ENCODE measurements at places on chromosomes 7 and 10.

GRCh38 chr10:48667960-48668590 is 16.6 kb upstream of the WDFY4 start:
- DNase-seq, result peak; percentile 42

GRCh38 chr10:76082232-76082631 is 650.8 kb downstream of the LRMDA start:
- DNase-seq, result no peak

GRCh38 chr7:130486114-130486953 is 5.6 kb upstream of the MEST start:
- no peak for DNase-seq

GRCh38 chr7:127738859-127739258 is 86.9 kb downstream of the SND1 start:
- no peak for DNase-seq

- DNase-seq, result no peak
Observed at GRCh38 chr7:6165521-6166320, 106.7 kb downstream of the CYTH3 start.

DNA sequence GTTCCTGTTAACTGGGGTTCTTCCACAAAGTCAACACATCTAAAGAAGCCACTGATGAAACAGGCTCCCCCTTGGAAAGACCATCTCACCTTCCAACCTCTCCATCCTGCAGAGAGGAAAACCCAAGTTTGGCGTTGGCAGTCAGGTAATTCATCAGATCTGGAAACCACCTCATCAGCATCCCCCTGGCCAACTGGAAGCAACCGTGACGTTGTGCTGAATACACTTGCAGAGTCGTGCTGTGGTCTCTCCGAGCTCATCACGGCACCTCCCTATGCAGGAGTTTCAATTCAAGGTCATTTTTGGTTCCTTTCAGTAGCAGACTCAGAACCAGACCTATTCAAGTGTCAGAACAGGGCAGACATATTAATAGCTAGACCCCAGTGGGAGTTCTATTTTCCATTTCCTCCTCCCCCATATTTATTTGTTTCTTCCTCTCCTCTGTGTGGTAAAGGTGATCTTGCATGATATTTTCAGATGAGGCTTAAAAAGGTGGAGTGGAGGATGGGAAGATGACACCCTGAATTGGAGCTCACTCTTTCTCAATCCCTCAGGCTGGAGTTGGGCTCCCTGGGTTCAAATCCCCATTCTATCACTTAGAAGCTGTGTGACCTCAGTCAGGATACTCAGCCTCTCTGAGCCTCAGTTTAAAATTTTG is 149.1 kb upstream of the ADO start:
- no peak for DNase-seq

DNA sequence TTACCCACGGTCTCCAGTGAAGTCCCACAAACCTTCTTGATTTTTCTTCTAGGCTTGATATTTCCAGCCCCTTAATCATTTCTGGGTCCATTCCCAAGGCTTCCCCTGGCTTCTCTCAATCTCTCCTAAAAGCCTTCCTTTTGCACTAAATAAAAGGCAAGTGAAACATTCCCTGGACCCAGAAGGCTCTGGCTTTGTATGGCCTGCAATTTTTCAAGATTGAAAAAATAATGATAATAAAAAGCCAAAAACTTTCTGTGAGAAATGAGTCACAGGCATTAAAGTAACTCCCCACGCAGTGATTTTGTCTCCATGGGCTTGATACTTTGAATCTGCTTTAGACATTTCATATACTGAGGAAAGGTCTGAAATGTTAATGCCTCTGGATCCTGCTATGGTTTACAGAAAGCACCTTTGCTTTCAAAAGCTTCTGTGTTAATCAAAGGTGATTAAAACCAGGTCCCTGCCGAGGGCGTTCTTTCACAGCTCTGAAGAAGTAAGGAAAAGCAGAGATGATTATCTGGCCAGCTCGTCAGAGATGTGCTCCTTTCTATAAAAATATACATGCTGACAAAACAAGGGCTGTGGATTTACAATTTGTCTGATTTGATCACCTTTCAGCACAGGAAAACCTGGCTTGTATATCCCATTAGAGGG is 118.9 kb upstream of the TMEM72 start:
- no peak for DNase-seq

DNA sequence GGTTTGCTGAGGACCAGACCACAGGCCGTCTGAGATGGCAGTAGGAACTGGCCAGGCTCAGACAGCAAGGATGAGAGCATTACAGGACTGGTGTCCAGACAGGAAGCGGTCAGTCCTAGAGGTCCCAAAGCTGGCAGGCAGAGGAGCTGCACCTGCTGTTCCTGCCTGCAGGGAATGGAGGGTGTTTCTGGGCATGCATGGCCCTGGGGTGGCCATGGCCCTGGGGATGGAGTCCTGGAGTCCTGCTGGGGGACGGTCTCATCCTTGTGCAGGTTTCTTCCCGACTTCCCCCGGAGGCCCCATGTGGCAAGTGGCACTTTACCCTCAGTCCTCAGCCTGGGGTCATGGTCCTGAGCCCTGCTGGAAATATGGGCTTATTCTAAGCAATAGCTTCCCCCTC is 274.9 kb upstream of the ADARB2 start:
- DNase-seq, result no peak

DNA sequence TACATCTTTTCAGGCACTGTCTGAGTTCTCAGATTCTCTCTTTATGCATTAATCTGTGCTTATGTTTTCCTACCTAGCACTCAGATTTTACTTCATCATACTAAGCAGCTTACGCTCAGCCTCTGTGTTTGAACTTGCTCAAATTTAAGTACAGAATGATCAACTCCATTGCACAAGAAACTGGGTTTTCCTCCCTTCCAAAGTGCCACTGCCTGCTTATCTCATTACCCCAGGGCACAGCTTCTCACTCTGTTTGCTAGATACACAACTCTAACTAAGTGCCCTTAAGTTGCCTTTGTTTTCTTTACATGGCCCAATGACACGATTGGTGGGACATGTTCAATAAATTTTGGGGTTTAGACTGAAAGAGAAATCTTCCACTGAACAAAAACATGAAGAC is 267.7 kb downstream of the GFRA1 start:
- no peak for DNase-seq

DNA sequence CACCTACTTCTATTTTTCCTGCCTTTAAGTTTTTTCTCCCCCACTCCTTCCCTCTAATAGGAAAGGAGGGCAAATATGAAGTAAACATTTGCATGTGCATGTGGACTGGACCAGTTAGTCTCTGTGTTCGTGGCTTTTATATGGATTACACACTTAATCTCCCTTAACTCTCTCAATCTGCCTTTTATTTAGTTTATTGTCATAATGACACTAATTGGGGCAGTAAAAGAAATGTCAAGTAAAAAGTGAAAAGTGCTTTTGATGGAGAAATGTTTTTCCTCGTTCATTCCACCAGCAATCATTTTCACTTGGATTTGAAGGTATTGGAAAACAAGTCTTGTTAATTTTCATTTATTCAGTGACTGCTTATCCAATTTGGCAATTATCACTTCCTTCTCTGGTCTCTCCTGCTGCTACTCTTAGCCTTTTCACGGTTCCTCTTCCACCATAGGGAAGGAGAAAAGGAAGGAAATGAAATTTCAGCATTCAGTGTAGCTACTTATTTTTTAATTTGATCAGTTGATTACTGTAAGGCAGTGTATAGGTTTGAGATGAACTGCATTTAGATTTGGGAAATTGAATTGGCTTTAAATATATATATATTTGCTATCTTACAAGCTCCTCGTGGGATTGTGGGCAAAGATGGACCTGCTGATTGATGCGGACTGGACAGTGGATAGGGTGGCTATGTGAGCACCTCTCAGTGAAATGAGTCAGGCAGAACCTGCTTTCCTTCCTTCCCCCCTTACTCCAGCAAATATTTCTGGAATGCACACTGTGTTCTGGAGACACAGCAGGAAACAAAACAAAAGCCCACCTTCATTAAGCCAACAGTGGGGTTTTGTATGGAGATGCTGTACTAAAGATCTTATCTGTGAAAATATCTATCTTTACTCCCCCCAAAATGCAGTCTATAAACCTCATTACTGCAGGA is 77.5 kb downstream of the LRRC4 start:
- DNase-seq, result no peak

GRCh38 chr7:79414910-79415309 is 38.6 kb downstream of the MAGI2 start:
- DNase-seq, result no peak

DNA sequence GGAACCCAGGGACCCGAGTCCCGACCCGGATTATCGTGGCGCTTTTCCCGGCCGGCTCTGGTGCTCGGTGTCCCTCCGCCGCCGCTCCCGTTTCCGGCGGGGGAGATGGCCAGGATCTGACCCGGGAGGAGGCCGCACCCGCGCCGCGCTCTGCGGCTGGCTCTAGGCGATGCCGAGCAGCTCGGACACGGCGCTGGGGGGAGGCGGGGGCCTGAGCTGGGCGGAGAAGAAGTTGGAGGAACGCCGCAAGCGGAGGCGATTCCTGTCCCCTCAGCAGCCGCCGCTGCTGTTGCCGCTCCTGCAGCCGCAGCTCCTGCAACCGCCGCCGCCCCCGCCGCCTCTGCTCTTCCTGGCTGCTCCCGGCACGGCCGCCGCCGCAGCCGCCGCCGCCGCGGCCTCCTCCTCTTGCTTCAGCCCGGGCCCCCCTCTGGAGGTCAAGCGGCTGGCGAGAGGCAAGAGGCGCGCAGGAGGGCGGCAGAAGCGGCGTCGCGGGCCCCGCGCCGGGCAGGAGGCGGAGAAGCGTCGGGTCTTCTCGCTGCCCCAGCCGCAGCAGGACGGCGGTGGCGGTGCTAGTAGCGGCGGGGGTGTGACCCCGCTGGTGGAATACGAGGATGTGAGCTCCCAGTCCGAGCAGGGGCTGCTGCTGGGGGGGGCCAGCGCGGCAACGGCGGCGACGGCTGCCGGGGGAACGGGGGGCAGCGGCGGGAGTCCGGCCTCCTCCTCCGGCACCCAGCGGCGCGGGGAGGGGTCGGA is 593 bp downstream of the CDK13 start:
- DNase-seq, result peak; percentile 32

GRCh38 chr10:88385601-88386203 is 197.4 kb downstream of the RNLS start:
- peak; percentile 72 for DNase-seq

DNA sequence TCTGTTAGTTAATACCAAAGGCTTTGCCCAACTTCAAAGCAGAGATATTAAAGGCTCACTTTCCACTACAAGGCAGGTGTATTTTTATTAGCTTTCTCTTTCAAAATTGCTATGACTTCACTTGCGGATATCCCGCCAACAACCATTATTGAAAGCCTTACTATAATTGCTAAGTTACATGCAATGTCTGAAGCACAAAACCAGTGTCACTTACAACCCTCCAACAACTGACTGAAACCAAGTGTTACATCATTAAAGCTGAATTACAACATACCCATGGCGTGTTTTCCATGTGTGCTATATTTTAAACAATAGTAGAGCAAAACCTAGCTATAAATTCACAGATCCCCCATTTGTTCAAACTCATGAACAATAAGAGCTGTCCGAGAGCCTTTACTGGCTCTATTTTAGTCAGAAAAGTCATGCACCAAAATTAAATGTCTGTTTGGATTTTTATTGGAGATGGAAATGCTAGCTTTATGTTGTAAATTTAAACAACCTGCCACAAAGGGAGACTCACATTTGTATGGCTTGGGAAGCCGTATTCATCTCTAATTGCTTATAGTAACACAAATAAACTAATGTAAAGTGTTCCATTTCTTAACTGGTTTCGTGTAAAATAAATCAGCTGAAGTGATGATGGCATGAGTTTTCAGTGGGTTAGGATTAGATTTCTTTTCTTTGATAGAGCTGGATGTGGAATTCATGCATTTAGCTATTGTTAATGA is 227.1 kb downstream of the AGMO start:
- DNase-seq, result no peak

DNA sequence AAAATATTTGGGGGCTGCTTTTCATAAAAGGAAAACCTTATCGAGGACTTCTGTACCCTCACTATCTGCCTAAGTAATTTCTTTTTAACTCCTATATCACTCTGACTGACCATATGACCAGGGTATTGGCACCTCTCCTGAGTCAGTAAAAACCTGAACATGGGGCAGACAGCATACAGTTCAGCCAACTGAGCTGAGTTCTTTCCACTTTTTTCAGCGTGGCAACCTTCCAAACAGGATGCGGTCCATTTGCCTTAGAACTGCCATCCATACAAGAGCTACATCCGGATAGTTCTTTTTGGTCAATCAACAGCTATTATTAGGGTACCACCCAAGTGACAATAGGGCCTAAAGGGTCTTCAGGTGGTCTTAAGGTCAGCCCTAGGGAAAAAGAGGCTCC is 122.6 kb downstream of the MARCHF5 start:
- DNase-seq, result no peak

- no peak for DNase-seq
Observed at GRCh38 chr10:132112611-132113010, 46.9 kb downstream of the JAKMIP3 start.

DNA sequence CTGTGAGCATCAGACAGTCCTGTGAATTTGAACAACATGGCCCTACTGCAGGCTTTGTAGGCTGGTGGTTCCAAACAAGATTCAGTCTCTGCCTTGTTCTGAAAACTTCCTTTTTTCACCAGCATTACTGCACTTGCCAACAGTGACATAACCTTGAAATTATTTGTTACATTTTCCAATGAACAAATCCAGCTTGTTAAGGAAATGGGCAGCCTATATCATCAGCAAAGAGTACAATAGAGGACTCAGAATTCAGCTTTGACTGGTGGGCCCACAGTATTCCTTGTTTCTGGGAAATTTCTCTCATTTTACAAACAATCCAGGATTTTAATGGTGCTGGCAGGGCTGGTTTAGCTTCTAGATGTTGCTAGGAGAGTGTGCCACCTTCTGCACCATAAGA is 703.7 kb upstream of the FZD8 start:
- no peak for DNase-seq

DNA sequence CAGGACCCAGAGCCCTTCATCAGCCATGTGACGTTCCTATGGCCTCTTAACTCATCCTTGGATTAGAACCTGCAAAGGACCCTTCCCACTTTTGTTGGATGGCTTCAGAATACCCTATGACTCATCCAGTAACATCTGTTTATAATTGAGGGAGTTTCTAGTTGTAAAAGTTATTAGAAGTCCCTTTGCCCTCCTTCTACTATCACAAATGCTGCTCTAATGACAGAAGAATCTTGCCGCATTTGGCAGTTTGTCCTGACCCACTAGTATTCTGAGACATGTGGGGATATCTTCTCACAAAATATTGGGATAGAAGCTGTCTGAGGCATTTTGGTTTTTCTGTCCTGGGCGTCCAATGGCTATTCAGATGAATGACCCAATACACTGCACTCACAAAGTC is 251.8 kb upstream of the TMEM72 start:
- no peak for DNase-seq

GRCh38 chr10:16545116-16545736 is 23.5 kb upstream of the C1QL3 start:
- peak; percentile 32 for DNase-seq

DNA sequence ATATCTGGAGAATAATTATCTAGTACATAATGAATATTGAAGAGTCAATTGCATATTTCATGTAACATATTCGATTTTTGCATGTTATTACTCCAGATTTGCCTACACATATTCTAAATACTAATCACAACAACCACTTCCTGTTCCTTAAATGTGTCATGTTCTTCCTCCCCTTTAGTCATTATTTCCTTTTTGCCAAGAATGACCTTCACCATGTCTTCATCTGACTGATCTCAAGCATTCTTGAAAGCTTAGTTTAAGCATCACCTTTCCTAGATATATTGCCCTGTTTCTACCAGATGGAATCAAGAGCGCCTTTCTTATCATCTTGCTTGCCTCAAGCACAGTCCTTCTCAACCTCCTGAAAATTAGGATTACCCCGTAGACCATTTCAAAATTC is 23.5 kb upstream of the MEOX2 start:
- no peak for DNase-seq

Data from GDM1 (cell line).